ENCODE measurements at places on chromosomes 1 and 21.

GRCh38 chr1:22112554-22112953 lies 30.3 kb downstream of the WNT4 start:
- no peak for DNase-seq

DNA sequence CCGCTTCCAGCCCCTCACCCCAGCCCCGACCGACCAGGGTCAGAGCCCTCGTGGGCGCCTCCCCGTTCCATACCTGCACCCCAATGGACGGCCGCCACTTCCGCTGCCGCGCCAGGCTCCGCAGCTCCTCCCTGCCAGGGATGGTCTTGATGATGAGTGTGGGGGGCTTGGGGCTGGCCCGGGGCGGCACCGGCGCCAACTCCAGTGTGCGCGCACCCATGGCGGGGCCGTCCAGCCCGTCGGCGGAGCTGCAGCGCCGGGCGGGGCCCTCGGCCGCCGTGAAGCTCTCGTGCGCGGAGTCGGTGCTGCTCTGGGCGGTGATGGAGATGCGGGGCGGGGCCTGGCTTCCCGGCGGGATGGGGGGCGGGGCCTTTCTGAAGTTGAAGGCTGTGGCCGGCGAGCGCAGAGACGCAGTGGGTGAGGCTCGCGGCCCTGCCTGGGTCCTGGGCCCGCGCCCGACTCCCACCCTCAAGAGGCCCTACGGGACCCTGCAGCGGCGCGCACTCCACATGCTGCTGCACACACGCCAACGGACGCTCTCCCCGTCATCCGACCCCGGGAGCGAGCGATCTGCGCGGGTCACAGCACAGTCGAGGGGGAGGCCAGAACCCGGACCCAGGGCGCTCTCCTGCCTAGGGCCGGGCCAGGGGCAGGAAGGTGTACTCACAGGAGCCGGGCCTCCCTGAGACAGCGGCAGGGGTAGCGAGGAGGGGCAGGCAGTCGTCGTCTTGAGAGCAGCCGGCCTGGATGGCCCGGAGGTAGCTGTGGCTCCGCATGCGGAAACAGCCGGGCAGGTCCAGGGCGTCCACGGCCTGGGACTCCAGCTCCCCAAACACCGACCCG lies 26.1 kb upstream of the SMIM12 start:
- peak; percentile 48 for DNase-seq

DNA sequence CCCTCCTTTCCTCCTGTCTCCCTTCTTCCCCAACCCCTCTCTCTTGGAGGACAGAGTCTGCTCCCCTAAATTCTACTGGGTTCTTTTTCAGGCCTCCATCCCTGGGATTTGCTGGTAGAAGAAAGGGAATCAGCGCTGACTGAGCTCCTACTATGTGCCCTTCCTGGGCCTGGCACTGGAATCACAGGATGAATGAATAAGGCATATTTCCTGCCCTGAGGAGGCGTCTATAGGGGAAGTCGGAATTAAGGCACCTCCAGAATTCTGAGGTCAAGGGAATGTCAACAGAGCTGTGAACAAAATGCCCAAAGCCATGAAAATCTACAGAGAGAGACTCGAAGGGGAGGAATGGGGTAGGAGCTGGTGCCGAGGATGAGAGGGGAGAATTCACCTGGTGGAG lies 17.4 kb upstream of the BTG2 start:
- DNase-seq, result no peak

DNA sequence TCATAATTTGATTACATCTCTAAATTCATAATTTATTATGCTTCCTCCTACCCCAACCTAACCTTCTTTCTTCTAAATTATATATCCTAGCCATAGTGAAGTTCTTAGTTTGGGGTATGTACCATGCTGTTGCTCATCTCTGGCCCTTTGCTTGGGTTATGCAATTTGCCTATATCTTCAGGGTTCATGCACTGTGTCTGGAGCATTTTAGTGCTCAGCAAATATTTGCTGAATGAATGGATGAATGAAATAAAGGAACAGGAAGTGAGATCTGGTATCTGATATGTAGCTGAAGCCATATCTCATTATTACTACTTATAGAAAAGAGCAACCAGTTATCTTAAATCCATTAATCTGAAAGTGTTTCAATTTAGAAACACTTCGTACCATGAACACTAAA lies 137.6 kb downstream of the GPATCH2 start:
- DNase-seq, result no peak

- no peak for DNase-seq
These were observed 61.4 kb downstream of the MAGI3 start for GRCh38 chr1:113451710-113452109.

DNA sequence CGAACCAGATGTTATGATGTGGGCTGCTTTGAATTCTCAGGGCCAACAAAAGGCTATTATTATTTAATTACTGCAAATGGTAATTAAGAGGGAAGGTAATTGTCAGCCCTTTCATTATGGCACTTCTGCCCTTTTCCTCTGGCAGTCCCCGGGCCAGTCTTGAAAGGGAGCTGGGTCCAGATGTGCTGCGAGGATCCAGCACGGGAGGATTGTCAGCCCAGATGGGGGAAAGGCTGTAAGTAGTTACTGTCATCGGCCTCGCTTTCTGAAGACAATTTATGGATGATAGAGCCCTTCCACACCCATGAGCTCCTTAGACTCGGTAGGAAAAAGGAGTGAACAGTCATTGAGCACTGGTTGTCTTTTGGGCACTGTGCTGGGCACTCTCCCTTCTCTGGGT lies 8.7 kb upstream of the ZNF362 start:
- no peak for DNase-seq

DNA sequence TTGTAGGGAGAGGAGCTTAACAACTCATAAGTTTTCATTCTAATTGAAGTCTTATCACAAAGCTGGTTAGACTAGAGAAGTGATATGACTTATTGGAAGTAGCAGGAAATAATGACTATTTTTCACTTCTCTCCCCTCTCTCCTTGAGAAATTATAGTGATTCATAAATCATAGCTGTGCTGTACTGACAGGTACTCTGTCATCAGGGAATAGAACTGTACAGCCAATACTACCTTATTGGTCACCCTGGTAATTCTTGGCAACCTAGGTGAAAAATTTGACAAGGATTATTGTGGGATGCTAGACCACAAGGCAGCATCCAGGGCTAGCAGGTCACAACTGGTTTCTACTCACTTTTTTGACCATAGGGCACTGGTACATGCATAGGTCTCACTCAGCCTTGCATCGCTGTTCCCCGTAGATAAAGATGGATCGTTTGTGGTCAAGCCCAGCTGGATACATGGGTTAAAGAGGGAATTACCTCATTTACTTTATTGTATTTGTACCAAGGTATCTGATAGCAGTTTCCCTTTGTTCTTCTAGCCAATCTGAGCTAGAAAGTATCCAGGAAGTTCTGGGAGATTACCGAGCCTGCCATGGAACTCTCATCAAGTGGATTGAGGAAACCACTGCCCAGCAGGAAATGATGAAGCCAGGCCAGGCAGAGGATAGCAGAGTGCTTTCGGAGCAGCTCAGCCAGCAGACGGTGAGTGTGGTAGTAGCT lies 113.6 kb downstream of the MACF1 start:
- DNase-seq, result no peak

GRCh38 chr1:171173069-171173468 lies 12.0 kb upstream of the FMO2 start:
- DNase-seq, result no peak

DNA sequence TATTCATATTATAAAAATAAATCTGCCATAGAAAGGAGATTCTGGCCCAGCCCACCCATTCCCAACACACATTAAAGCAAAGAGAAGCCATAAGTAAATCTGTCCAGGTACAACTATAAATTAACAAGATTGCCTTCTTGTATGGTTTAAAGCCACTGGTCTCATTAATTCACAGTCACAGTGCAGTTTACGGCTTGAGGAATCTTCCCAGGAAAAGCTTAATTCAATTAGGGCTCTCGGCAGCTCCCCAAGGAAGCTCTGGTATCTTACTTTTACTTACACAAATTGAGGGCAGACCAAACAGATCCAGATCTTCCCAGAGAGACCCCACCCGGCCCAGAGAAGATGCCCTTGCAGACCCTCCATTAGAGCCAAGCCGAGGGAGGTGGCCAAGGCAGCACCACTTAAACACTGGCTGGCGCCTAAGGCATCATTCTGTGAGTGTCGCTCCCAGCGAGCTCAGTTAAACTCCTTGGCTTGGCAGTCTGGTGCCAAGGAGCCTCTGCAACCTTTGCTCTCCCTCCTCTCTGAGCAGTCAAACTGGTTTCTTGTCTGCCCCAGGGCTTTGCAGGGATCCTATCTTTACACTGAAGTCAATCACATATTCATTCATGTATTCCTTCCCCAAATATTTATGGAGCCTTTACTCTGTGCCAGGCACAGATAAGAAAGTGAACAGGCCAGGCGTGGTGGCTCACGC lies 10.7 kb downstream of the SLC9A1 start:
- no peak for DNase-seq

- DNase-seq, result no peak
These were observed 377.0 kb upstream of the USP24 start for GRCh38 chr1:55592122-55592521.

DNA sequence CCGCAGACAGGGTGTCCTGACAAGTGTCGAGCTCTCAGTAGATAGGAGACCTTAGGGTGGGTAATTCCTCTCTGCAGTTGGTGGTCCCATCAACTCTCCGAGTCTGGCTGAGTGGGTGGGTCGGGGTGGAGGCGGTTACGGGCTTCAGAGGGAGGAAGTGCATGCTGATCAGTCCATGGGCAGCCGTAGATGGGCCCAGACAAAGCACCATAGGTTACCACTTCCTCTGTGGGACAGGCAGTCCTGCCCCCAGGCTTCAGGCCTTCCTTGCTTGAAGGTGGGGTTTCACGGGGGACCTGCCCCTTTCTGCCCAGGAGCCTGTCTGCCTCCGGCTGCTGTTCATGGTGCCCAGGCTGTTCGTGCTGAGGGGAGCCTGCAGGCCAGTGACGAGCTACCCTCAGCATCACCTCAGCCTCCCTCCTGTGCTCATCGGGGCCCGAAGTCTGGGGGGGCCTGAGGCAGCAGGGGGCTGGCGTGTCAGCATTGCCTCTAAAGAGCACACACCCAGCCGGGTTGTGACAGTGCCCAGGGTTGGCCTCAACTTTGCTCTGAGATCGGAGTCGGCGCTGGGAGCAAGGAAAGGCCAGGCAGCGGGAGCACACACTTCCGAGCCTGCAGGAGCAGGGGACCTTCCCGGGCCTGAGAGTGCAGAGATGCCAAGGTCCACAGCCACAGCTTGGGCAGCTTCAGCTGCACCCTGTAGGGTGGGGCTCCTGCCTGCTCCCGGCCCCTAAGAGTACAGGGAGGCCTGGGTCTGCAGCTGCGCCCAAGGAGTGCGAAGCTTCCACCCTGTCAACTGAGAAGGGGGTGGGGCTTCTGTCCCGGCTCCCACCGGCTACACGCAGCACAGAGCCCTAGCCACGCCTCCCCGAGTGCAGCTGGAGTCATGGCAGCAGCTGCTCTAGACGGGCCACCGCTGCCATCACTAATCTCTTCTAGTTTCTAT lies 225.4 kb upstream of the NRIP1 start:
- no peak for DNase-seq

DNA sequence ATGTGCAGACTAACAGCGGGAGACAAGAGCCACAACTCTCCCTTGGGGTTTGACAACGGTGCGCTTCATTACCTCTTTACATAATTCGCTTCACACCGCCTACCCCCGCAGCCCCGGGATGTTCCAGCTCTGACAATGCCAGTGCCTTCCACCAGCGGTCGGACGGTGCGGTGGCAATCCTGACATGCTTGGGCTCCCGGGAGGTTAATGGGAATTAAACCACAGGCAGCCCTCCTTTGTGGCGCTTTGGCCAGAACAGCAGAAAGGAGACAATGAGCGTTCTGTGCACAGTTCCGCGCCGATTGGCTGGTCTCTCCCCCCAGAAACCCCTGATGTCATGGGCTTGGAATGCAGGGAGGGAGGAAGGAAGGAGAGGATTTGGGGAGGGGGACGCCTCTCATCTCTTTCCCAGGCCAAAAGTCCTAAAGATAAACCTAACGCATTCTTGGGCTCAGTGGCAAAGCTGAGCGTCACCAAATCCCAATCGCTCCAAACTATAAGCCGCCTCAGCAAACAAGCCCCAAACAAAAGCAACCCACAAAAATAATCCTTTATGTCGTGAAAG lies 1.3 kb downstream of the CNN3 start:
- no peak for DNase-seq

DNA sequence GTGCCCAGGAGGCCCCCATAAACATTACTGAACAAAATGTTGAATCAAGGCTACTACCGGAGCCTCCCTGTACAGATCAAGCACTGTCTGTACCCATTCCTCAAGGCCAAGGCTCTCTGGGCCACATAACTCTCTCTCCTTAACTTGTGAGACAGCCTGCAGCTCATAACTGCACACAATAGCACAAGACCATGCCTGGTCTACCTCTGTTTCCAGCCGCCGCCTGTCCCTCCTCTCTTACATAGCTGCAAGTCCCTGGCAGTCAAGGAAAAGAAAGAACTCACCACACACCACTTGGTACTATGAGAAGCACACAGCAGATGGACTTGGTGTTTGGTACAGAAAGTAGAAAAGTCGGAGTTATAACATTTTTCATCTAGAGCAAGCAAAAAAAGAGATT lies 91.1 kb downstream of the SSBP3 start:
- DNase-seq, result no peak

- DNase-seq, result no peak
These were observed 6.0 kb upstream of the SF3A3 start for GRCh38 chr1:37995751-37996345.

DNA sequence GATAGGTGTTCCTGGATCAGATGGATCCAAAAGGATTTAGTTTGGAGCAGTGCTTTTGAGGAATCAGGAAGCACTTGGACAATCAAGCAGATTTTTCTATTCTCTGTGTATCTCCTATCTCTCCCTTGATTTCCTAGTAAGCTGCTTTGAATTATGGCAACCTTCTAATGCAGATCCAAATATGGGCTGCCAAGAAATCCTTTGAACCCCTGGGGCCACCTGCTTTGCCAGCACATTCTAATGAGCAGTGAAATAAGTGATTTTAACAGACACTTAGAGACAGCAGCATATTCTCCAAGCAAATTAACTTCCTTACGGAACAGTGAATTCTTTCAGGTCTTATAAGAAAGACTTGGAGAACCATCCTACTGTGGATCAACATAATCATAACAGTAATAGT lies 195.4 kb downstream of the GPR52 start:
- DNase-seq, result no peak

DNA sequence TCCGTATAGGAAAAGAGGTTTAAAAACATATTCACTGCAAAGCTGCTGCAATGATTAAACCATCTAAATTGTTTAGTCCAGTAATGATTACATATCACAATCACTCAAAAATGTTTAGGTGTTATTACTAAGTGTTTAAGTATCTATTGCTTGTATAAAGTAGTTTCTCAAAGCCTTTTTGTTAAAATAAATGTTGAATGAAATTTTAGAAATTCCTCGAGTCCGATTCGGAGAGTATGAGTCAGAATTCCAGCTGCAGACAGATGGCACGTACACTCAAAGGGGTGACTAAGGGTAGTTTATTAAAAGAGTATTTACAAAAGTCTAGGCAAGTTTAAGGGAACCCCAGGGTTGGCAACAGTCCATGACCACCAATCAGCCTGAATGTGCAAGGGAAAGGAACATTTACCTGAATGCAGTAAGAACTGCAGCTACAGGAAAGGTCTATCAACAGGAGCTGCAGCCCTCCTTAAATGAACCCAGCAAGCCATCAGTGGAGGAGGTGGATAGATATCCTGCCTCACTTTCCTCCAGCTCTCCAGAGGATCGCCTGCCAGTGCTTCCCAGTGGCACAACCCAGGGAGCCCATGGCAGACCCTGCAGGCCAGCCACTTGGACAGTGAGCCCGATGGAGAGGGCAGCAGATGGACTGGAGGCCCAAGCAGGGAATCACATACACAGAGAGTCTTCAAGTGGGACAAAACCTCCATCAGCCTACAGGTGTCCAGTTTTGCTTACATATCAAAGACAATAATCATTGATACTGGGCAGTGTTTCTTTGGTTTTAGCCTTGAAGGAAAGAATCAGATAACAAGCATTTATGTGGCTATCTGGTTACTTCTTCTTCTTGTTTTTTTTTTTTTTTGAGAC lies 92.1 kb upstream of the SLC44A3 start:
- DNase-seq, result no peak
